ENCODE measurements at places on chromosomes 3 and 15.

GRCh38 chr3:78186404-78186803 lies 1146.5 kb downstream of the ROBO2 start:
- DNase-seq = no peak

DNA sequence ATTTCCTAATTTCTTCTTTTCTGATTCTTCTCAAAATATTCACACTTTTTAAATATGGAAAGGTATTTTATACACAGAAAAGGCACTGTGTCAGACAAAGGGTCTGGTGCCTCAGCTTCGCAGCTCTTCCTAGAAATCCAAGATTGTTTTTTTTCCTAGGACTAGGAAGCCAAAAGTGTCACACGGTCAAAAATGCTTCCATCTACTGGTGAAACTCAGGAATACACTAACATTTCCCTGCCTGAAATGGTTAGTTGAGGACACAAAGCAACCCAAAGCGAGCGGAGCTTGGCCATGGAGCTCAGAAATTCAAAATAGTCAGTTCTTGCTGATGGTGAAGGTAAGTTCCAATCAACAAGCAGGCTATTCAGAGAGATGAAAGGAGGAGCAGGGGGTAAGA lies 426.5 kb upstream of the RASGRP1 start:
- peak; percentile 8 for DNase-seq

DNA sequence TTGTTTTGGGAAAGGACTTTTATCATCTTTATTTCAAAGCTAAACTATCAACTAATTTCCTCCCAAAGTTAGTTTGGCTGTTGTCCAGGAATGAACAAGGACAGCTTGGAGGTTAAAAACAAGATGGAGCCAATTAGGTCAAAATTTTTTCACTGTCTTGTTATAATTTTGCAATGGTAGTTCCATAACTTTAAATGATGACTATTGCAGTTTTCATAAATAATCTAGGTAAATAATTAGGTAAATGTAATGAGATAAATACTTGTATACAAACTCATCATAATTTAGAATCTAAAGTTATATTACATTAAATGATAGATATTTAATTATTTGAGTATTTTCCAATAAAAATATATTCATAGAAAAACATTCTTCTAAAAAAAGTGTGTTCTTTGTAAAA lies 68.3 kb upstream of the DAZL start:
- DNase-seq = no peak

DNA sequence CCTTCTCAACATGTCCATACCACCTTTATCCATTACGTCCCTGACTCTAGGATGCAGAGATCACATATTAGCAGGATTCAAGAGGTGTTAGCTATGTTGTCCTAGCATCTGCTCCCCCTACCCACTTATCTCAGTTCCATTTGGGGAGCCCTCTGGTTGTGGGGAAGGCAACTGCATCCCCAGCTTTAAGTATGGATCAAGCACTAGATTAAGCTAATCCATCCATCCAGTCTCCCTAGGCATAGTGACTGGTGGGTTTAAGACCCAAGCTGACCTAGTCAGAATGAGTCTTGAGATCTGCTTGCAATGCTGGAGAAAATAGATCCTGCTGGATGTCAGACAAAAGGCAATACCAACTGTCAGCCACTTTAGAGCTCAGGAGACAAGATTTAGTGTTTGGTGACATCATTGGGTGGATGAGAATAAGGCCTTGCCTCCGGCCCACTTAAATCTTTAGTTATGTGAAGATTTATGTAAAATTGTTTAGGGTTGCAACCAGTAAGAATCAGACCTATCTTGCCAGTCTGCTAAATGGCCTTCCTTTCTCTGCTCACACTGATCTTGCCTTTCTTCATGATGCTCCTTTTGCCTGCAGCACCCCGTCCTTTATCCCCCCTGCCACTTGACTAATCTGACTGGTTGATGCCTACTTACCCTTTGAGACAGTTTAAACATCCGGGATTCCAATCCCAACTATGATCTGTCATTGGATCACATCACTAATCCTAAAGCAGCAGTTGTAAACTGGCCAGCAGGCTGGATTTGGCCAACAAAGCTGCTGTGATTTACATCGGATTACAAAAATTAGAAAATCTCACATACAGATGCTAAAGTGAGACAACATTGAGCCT lies 2.1 kb upstream of the ISY1 start:
- DNase-seq = no peak

GRCh38 chr15:100728371-100729201 lies 126.2 kb downstream of the ASB7 start:
- no peak for DNase-seq

DNA sequence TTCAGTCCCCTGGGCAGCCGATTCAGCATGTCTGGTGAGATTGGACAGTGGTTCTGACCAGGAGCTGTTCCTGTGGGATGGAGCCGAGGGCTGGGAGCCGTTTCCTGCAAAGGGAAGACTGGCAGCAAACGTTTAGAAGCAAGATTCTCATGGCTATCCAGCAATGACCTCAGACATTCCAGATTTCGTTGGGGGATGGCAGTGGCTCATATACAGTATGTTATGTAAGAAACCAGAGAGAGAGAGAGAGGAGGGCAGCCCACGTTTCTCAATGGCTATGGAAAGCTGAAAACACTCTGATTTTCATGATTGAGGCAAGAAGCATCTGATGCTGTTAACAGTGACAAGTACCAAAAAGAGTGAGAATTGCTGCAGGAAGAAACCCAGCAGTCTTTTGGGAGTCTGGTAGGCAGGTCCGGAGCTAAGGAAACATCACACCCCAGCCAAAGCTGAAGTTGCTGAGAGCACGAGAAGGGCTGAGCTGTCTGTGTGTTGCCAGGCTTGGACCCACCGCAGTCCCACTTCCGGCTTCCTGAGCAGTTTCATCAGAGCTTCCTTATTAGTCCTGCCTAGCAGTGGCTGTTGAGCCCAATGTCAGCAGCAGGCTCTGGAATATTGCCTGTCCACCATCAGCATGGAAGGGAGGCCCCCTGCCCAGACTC lies 25.6 kb upstream of the VPS8 start:
- DNase-seq = peak; percentile 41

DNA sequence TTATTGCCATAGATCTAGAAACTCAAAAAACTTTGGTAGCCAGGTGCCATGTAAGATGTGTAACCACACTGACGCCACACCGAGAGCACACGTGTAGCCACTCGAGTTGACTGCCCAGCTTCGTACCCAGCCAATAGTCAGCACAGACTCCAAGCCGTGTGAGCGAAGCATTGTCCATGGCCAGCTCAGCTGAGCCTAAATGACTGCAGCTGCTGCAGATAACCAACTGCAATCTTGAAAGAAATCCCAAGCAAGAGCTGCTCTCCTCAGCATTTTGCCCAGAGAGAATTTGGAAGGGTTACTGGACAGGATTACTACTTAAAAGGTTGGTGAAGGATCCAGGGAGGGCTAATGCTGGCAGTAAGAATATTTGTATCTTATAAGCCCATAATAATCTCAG lies 193.0 kb upstream of the THRB start:
- DNase-seq = no peak

DNA sequence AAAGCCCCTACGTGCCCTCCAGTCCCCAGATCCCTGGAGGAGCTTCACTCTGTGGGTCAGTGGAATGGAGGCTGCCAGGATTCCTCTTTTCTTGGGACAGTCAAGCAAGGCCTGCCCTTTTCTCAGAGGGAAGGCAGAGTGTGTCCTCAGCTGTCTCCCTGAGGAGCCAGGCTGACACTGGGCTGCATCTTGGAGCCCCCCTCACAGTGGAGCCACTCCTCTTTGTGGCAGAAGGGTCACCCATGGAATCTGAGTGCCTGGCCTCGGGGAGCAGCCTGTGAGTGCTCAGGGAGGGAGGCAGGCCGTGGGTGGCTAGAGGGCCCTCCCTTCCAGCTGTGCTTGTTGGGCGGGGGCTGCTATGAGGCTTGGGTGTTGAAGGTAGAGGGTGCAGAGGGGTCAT lies 41.2 kb downstream of the BOC start:
- DNase-seq = no peak
